K562 (cell line): ENCODE measurements at places on chromosomes 2 and 18. TPM values are rescaled to one million over a fixed set of nuclear protein-coding genes. Genes with fewer than 3 reads are reported as not detected.

Gene SP140L
- 11.3 and 11.8 TPM in 2 replicates for total RNA-seq

Gene FAM228B
- total RNA-seq: 1.9 and 2.1 TPM in 2 replicates

Gene CIB4
- total RNA-seq: not detected in 2 replicates

Gene UBE2F
- total RNA-seq: 53.0 and 57.9 TPM in 2 replicates

DNA sequence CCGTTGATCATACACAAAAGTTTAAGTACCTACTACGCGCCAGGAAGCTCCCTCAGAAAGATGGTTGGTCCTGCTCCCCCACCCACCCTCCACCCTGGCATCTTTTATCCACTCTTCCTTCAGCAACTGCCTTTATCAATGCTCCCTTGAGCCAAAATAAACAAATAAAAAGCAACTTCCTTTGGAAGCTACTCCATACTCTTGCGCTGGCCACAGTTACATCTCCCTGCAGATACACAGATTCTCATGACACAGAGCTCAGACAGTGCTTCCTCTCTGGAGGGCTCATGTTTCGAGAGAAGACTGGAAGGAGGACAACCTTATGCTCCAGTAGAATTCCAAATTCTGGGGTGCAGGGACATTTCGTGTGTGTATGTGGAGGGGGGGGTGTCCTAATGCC, 3.8 kb upstream of the STEAP3 start:
- no peak for DNase-seq

- DNase-seq: no peak
Measured at GRCh38 chr2:101889460-101890098, 102.2 kb upstream of the IL1R2 start.

DNA sequence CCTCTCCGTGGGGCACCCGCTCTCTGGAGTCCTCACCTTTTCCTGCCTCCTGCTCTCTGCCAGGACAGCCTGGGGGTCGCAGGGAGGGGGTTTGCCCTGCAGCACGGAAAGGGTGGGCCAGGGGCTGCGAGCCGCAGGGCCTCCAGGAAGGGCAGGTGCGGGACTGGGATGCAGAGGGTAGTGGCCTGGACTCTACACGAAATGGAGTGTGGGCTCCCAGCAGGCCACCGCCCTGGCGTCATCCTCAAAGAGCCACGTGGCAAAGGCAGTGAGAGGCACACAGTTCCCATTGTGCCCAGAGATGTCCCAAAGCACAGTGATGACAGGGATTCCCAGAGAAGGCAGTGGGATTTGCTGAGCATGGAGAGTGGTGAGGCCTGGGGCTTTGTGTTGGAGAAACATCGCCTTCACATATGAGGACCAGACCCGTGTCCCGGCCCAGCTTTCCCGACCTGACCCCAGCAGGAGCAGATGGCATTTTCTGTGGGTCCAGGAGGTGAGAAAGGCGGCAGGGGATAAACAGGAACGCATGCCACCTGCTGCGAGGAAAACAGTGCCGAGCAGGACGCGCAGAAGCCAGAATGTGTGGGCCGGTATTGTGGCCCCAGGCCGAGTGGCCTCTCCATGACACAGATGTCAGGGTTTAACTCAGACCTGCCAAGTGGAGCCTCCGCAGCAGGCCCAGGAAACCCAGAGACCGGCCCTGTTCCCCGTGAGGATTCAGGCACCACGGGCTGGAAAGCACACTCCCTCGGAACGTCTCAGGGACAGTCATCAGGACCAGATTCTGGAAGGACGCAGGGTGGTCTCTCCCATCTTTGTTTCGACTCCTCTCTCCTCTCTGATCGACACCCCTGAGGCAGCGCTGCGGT, 855.5 kb upstream of the SALL3 start:
- no peak for DNase-seq

DNA sequence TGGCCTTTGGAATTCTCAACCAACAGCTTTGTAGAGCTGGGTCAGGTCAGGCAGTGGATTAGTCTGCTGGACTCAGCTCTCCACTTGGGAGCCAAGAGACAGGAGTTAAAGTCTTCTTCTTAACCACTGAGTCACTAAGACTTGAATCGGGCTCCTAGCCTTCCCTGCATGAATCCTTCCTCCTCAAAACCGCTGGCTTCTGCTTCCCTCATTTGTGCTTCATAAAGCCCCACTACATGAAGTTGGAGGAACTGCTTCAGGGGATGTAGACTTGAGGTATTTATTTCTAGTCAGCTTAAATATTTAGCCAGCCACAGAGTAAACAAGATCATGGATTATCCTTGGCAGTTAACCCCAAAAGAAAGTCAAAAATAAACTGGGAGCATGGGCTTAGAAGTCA, 536.3 kb upstream of the TNP1 start:
- DNase-seq: no peak

DNA sequence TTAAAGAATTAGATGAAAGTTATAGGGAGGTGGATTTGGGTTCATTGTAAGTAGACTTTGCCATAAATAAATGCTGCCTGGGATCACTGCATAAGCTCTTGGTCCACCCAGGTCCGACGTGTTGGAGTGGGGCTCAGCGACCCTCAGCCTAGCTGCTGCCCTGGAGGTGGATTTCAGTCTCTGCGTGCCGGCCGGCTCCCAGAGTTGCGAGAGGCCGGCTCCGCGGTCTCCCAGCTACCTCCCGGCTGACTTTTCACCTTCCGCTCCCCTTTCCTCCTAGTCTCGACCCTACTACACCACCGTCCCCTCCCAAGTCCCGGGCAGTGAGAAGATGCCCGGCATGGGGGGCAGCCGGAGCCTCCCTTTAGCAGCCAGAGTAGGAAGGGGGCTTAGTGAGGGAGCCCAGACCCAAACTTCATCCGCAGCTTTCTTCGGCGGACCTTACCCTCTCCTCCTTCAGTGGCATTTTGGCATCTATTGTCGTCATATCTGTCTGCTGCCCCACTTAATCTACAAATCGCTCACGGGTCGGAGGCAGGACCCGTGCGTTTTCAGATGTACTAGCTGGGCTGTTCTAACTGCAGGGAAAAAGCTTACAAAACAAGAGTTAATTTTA, 8.1 kb downstream of the EMX1 start:
- no peak for DNase-seq

- no peak for DNase-seq
Measured at GRCh38 chr2:1479346-1479745, 66.1 kb downstream of the TPO start.

GRCh38 chr2:240189686-240190085, 49.2 kb upstream of the OTOS start:
- DNase-seq: no peak
